Stimulated activated CD4-positive, alpha-beta T cell treated with anti-CD3 and anti-CD28 coated beads, Interleukin-1b, Interleukin-23, amount 100 ng/mL, for 48 hours (primary cell): ENCODE measurements at places on chromosomes 13 and 19.

DNA sequence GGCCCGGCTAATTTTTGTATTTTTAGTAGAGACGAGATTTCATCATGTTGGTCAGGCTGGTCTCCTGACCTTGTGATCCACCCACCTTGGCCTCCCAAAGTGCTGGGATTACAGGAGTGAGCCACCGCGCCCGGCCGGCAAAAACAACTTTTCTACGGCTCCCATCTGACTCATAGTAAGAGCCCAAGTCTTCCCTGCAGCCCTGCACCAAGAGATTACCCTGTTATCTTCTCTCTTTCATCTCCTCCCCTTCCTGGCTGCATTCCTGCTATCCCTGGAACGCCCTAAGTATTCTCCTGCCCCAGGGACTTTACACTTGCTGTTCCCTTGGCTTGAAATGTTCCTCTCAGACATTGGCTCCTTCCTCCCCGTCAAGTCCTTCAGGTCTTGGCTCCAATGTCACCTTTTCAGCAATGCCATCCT, 6.6 kb downstream of the AP2S1 start:
- DNase-seq: no peak

DNA sequence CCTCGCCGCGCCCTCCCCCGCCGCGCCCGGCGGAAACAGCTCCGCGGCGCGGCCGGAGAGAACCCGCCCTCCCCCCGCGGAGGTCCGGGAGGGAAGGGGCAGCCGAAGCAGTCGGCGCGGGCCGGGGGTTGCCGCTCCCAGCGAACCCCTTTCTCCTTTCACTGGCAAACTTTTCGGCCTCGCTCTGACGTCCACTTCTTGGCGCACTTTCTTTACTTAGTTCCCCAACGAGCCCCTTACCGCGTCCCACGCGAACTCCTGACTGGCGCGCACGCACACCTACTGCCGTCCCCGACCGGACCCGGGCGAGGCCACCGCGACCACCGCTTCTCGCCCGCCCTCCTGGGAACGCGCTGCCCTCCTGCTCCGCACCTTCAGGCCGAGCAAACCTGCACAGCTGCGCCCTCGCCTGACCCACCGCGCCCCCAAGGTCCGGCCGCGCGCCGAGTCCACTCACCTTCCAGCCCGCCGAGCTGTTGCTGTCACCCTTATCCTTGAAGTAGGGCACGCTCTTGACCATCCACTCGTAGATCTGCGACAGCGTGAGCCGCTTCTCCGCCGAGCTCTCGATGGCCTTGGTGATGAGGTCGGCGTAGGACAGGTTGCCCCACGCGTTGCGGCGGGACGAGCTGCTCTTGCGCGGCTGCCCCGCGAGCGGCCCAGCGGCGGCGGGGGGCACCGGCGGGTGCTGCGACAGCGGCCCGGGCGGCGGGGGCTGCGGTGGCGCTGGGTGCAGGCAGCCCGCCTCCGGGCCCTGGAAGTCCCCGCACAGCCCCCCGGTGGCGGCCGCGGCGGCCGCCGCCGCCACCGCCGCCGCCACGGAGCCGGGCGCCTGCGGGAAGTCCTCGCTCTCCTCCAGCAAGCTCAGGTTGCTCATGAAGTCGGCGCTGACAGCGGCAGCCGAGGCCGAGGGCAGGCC, 1.1 kb downstream of the FOXO1 start:
- DNase-seq: peak; percentile 35

- no peak for DNase-seq
Observed at GRCh38 chr13:39776439-39776838, 121.0 kb downstream of the COG6 start.

DNA sequence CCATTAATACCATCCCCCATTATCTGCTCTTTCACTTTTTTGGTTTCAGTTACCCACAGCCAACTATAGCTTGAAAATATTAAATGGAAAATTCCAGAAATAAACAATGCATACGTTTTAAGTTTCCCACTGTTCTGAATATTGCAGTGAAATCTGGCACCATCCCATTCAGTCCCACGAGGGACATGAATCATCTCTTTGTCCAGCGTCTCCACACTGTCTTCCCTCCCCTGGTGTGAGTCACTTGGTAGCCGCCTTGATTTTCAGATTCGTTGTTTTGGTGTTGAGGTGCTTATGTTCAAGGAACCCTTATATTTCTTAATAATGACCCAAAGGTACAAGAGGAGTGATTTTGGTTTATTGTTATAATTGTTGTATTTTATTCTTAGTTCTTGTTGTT, 246.1 kb downstream of the DCT start:
- DNase-seq: no peak

DNA sequence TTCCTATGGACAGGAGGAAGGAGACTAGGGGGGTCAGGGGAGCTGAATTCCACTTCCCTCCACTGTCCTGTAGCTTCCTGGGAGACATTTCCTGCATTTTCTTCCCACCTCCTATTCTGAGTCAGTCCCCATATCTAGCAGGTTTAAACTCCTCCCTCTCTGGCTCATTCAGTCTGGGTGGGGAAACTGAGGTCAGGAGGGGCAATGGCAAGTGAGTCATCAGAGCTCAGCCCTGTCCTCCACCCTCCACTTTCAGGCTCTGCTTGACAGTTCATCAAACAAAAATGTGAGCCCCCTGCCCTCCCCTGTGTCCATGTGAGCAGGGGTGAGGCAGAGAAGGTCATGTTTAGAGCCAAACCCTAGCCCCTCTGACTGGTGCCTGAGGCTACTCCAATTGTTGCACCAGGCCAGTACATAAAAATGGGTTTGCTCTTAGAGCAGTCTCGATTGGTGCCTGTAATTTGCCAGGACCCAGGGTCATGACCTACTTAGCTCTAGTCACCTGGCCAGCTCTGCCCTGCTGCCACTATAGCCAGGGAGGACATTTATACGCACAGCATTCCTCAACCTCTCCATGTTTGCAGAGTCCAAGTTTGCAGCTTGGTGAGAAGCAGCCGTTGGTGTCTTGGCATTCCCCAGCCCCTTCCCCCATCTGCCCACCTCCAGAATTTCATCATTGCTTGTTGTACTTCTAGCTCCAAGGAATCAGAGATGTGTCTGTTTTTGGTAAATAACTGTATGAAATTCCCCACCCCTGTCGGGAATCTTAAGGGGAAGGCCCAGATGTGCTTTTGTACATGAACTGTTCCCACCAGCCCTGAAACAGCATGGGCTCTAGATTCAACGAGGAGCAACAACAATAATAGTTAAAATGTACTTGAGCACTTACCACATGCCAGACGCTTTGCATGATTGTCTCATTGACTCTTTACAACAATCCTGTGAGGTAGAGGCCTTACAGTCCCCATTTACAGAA, 20.7 kb downstream of the SAMD4B start:
- DNase-seq: no peak

DNA sequence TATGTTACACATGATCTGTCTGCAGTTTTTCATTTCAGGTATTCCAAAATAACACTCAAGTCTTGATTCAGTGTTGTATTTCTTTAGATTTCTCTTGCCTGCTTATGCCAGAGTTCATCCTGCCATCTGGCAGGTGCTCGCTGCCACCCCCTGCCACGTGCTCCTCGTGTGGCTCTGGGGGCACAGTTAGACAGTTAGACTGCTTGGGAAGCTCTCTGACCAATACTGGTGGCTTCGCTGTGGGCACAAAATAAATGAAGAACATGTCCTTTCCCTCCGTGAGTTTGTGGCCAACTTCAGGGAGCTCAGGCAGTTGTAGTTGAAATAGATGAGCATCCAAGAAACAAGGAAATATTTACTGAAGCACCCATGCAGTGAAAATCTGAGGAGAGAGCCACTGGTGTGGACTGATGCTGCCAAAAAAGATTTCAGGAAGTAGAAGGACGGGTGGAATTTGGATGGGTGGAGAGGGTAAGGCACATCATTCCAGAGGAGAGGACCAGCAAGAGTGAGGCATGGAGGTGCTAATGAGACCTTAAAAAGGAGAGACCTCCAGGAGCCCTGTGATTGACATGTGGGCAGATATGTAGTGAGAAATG, 37.5 kb upstream of the GPR183 start:
- no peak for DNase-seq

- no peak for DNase-seq
Observed at GRCh38 chr13:97325738-97326137, 103.6 kb downstream of the MBNL2 start.

GRCh38 chr19:10553943-10554381, 10.3 kb downstream of the ATG4D start:
- peak; percentile 31 for DNase-seq

- no peak for DNase-seq
Observed at GRCh38 chr19:19487077-19487949, 28.0 kb downstream of the TSSK6 start.

- DNase-seq: no peak
Observed at GRCh38 chr13:83622422-83622784, 259.9 kb downstream of the SLITRK1 start.

DNA sequence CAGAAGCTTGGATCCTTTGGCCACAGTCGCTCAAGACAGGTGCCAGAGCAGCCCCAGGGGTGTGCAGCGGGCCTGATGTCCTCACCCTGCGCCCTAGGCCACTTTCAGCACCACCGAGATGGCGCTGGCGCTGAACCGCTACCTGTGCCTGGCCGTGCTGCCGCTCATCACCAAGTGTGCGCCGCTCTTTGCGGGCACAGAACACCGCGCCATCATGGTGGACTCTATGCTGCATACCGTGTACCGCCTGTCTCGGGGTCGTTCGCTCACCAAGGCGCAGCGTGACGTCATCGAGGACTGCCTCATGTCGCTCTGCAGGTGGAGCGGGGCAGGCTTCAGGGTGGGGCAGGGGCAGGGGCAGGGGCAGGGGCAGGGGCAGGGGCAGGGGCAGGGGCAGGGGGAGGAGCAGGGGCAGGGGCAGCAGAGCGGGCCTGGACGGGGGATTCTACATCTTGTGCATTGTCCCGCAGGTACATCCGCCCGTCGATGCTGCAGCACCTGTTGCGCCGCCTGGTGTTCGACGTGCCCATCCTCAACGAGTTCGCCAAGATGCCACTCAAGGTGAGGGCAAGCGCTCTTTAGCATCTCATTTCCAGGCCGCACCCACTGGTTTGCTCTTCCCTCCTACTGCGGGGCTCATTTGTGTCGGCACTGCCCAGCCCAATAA, 69.1 kb downstream of the RYR1 start:
- no peak for DNase-seq

GRCh38 chr13:64782466-64782865, 2447.7 kb downstream of the PCDH9 start:
- no peak for DNase-seq

GRCh38 chr13:113862191-113862930, 1.5 kb downstream of the GAS6 start:
- no peak for DNase-seq

DNA sequence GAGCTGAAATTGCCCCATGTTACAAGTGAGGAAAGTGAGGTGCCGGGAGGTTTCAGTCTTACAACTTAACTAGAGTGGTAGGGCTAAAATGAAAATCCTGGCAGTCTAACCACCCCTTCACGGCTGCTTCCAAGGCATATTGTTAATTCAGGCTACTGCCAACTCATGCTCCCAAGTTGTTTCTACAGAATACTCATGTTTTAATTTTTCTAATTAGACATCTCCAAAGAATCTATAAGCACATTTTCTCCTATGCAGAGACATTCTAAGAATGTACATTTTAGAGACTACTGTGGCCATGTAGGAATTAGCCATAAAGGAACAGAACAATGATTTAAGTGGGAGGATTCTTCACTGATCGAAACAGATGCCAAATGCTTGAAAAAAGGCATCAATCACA, 7.0 kb upstream of the TSC22D1 start:
- DNase-seq: no peak

GRCh38 chr19:1265615-1266128, 3.5 kb upstream of the CIRBP start:
- DNase-seq: peak; percentile 43

GRCh38 chr13:36959456-36960116, 39.5 kb upstream of the SMAD9 start:
- no peak for DNase-seq

DNA sequence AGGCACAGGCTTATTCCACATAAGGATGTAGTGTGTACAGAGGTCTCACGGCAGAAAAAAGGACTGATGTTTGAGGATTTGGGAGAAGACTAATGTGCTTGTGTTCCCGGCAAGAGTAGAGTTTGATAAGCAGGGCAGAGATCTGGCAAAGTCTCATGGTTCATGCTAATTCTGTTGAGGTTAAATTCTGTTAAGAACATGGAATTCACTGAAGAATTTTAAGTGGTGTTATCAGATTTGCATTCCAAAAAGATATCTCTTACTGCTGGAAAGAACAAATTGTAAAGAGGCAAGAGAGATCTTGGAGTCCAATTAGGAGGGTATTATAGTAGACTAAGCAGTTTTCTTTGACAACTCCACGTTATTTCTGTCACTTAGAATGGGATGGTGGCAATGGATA, 348.3 kb downstream of the TDRD3 start:
- no peak for DNase-seq

DNA sequence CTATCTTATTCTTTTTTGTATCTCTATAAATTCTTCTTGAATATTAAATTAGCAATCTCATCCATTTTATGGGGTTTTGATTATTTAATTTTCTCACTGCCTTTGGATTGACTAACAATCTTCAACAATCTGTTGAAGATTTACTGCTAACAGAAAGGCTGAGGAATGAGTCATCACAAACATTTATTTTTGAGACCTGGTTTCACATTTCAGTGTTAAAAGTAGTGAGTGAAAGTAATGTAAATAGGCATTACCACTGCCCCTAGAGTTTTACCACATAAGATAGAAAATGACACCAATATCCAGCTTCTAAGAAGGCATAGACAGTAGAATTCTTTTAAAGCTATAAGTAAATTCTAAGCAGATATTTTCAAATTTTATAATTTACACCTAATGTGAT, 472.8 kb downstream of the OLFM4 start:
- no peak for DNase-seq

- DNase-seq: no peak
Observed at GRCh38 chr13:32474999-32475792, 47.3 kb upstream of the N4BP2L1 start.

- DNase-seq: peak; percentile 91
Observed at GRCh38 chr19:48362716-48363499, 832 bp downstream of the TMEM143 start.

DNA sequence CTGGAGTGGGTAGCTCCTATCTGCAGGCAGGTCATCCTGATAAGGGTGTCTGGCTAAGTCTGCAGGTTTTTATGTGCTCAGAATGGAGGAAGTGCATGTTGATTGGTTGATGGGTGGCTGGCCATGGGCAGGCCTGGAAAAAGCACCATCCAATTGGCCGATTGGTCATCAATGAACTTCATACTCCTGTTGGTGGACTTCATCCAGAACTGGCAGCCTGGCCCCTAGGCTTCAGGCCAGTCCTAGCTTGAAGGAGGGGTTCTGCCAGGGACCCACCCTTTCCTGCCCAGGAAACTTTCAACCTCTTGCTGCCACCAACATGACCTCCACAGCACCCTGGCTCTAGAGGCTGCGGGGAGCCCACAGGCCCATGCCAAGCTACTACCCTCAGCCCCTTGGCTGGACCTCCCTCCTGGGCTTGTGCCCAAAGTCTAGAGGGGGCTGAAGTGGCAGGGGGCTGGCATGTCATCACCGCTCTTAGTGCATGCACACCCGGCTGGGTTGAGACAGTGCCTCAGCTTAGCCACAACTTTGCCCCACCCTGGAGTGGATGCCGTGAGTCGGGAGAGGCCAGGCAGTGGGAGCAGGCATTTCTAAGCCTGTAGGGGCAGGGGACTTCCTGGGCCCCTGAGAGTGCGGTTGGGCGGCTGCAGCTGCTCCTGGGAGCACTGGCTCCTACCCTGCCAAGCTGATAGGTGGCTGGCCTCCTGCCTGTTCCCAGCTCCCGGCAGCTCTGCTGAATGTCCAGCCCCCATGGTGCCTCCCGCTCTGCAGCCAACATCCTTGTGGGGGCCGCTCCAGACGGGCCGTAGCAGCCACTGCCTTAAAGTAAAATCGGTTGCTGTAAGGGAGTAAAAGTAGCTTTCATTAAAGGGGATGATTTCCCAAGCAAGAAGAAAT, 13.2 kb downstream of the DNAJC15 start:
- DNase-seq: no peak
